ENCODE measurements at places on chromosomes 7 and 10.

- no peak for DNase-seq
Measured at GRCh38 chr7:351256-351655, 61.3 kb downstream of the FOXL3 start.

DNA sequence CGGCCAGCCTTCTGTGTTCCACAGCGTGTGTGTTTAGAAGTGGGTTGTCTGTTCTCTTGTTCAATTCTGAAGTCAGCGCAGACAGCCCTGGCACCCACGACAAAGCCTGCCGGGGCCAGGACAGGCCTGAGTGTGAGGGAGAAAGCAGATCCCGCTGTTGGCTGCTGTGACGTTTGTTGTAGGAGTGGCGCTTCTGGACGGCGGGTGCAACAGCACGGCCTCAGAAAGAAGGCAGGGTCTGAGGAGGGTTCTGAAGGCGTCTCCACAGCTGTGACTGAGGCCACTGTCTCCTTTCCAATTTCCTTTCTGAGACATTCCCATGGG lies 76.2 kb downstream of the VIPR2 start:
- DNase-seq: peak; percentile 45

DNA sequence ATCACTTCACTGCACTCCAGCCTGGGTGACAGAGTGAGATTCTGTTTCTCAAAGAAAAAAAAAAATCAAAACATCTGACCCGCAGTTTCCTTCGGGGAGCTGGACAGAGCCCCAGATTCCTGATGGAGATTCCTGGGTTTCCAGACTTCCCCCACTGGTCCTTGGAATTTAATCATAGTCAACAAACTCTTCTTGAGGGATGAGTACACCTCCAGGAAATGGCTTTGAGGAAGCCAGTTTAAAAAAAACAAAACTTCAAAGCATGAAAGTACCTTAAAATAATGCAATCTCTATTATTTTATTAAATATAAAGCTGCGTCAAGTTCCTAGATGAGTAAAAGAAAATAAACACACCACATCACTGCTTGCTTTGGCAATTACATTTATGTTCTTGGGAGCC lies 1.2 kb upstream of the MAD1L1 start:
- DNase-seq: no peak

DNA sequence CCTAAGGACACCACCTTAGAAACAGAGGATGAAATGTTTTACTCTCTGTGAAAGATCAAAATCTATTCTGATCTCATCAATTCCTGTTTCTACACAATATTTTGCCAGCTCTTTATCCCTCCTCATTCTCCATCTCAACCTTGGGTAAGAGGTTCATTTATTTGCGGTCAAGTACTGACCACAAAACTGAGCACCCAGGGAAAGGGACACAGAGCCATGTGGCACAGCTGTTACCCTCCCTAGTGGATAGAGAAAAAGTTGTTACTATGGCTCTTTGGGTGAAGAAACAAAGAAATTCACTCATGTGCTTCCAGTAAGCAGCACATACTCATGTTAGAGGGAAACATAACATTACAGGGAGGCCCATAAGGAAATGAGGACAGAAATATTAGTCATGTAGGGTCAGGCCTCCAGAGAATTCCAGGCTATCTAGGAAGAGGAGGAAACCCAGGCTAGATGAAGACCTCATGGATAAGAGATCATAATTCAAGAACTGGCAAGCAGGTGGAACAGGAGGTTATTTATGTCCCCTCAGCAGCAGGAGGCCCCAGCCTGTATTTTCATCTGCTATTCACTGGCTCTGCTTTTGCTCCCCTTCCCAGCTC lies 114.5 kb downstream of the ATE1 start:
- DNase-seq: no peak

- no peak for DNase-seq
Measured at GRCh38 chr10:64617085-64617484, 1095.9 kb downstream of the REEP3 start.

GRCh38 chr10:13491747-13492360 lies 37.0 kb downstream of the BEND7 start:
- DNase-seq: no peak
